ENCODE measurements at places on chromosomes 7 and 10.

DNA sequence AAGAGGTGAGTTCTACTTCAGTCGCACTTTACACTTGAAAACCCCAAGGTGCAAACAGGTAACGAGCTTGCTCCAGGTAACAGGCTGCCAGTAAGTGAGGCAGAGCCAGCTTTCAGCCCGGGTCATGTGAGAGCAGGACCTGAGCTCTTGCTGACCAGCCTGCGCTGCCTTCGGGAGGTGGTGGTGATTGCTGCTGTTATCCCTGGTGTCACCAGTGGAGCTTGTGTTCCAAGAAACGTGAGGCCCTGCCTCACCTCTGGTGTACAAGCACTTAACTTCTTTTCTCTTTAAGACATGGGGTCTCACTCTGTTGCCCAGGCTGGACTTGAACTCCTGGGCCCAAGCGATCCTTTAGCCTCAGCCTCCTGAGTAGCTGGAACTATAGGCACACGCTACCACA is 265.0 kb downstream of the CELF2 start:
- H3K4me3 ChIP-seq: no peak overlapping the region
- H3K27ac ChIP-seq: no peak overlapping the region
- DNase-seq: no peak

DNA sequence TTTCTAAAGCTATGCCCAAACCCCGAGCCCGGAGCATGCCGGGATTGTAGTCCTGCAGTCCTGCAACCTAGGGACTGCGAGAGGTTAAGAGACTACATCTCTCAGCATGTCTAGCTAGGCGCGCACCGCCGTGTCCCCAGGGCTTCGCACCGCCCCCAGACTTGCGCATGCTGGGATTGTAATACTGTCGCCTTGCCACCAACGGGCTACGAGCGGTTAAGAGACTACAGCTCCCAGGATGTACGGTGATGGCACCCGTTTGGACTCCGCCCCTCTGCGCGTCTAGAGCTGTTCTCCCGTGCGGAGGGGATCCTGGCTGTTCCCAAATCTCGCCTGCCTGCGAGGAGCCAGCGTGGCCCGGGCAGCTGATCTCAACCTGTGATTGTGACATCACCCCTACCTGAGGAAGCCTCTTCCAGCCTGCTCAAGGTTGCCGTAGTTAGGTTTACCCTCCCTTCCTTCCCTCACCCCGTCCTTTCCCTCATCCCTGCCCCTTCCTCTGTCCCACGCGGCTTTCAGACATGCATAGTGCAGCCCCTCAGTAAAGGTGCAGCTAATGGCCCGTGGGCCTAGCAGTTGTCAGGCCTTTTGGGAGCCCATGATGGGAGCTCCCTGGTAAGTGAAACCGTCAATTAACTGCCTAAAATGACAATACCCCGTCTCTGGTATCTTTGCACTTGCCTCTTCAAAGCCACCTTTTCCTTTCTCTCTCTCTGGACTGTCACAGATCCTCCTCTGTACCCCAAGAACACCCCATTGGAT is 6.3 kb upstream of the ZNF736 start:
- no peak overlapping the region for H3K27ac ChIP-seq
- H3K4me3 ChIP-seq: no peak overlapping the region
- no peaks in the 10 kb centered on the region for H3K4me1 ChIP-seq
- DNase-seq: peak; percentile 93
- no peaks in the 10 kb centered on the region for H3K36me3 ChIP-seq
- no peaks in the 10 kb centered on the region for H3K27me3 ChIP-seq

DNA sequence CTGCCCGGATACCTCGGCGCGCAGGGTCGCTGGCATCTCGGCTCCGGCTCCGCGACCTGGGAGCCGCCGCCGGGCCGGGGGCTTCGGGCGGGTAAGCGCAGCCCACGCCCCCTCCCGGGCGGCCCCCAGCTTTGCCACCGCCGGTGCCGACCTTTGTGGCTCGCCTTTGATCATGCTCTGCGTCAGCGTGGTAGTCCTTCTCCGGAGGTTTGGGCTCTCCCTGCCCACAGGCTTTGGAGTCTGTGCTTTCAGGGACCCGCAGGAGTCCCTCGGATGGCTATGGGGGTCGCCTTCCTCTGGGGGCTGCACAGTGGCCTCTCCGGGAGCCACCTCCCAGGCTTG is 7.3 kb downstream of the ATP6V1F start:
- peaks cover 16% of the 10 kb centered on the region for H3K36me3 ChIP-seq
- H3K4me1 ChIP-seq: peaks cover 39% of the 10 kb centered on the region
- DNase-seq: no peak
- H3K4me3 ChIP-seq: no peak overlapping the region
- peaks cover 27% of the 10 kb centered on the region for H3K27me3 ChIP-seq

GRCh38 chr10:97042081-97042480 is 143.7 kb downstream of the SLIT1 start:
- H3K27me3 ChIP-seq: no peaks in the 10 kb centered on the region
- H3K27ac ChIP-seq: no peak overlapping the region
- no peak overlapping the region for H3K4me3 ChIP-seq
- no peaks in the 10 kb centered on the region for H3K4me1 ChIP-seq
- DNase-seq: no peak
- no peaks in the 10 kb centered on the region for H3K36me3 ChIP-seq

GRCh38 chr7:158655507-158655906 is 49.1 kb downstream of the NCAPG2 start:
- peak overlapping the region; percentile 10 for H3K4me3 ChIP-seq
- H3K36me3 ChIP-seq: peaks cover 42% of the 10 kb centered on the region
- no peak overlapping the region for H3K27ac ChIP-seq
- H3K4me1 ChIP-seq: no peaks in the 10 kb centered on the region

GRCh38 chr10:8331896-8332729 is 277.6 kb downstream of the GATA3 start:
- peak; percentile 49 for DNase-seq
- H3K27me3 ChIP-seq: no peaks in the 10 kb centered on the region
- no peak overlapping the region for H3K27ac ChIP-seq
- no peak overlapping the region for H3K4me3 ChIP-seq

GRCh38 chr7:142188154-142188553 is 69.7 kb downstream of the PRSS58 start:
- no peaks in the 10 kb centered on the region for H3K27me3 ChIP-seq
- no peak for DNase-seq
- no peaks in the 10 kb centered on the region for H3K36me3 ChIP-seq
- no peaks in the 10 kb centered on the region for H3K4me1 ChIP-seq

DNA sequence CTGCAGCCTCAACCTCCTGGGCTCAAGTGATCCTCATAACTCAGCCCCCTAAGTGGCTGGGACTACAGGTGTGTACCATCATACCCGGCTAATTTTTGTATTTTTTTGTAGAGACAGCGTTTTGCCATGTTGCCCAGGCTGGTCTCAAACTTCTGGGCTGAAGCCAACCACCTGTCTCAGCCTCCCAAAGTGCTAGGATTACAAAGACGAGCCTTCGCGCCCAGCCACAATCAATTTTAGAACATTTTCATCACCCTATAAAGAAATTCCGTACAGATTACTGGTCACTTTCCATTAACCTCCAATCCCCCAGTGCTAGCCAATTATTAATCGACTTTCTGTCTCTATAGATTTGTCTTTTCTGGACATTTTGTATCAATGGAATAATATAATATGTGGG is 32.3 kb upstream of the PALS2 start:
- H3K4me1 ChIP-seq: no peaks in the 10 kb centered on the region
- H3K36me3 ChIP-seq: no peaks in the 10 kb centered on the region
- no peak for DNase-seq
- no peaks in the 10 kb centered on the region for H3K27me3 ChIP-seq

DNA sequence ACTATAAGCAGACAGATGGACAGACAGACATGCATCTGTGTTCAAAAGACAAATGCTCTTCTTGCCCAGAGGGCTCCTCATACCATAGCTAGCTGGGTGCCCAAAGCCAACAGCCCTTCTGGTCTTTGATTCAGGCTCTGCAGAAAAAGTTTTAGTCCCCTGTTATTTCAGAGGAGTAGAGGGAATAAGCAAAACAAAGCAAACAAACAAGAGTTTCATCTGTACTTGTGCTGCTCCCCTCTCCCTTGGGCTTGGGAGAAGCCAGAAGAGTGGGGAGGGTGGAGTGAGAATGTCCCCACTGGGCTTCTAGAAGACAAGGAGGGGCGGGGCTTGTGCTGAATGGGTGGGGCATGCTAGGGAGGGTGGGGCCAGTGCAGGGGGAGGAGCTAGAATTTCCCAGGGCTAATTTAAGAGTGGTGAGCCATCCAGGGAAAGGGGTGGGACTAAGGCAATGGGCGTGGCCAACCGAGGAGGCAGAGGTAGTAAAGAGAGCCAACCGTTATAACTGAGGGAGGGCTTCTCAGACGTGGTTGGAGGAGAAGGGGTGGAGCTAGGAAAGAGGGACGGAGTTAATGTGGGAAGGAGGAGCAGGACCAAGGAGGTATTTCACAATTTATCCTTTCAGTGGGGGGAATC is 101.2 kb upstream of the MGMT start:
- no peak overlapping the region for H3K27ac ChIP-seq
- no peak for DNase-seq
- H3K4me1 ChIP-seq: no peaks in the 10 kb centered on the region

GRCh38 chr7:123692471-123692877 is 36.8 kb downstream of the LMOD2 start:
- H3K27ac ChIP-seq: no peak overlapping the region
- DNase-seq: no peak
- H3K36me3 ChIP-seq: peaks cover 9% of the 10 kb centered on the region

DNA sequence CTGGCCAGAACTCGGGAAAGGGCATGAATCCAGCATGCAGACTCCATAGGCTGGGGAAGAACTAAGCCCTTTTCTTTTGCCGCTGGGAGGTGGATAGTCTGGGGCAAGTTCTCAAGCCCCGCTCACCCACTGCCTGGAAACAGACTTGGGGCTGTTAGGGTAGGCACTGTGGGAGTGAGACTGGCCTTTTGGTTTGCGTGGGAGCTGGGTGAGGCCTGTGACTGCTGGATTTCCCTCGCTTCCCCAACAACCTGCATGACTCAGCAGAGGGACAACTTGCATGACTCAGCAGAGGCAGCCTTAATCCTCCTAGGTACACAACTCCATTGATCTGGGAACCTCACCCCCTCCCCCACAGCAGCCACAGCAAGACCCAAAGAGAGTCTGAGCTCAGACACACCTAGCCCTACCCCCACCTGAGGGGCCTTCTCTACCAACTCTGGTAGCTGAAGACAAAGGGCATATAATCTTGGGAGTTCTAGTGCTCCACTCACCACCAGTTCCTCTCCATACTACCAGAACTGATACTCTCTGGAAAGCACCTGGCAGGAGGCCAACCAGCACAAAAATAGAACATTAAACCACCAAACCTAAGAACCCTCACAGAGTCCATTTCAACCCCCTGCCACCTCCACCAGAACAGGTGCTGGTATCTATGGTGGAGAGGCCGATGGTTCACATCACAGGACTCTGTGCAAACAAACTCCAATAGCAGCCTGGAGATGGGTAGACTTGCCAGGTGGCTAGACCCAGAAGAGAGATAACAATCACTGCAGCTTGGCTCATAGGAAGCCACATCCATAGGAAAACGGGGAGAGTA is 81.4 kb upstream of the LAMB4 start:
- H3K4me3 ChIP-seq: no peak overlapping the region
- no peaks in the 10 kb centered on the region for H3K4me1 ChIP-seq
- H3K27me3 ChIP-seq: no peaks in the 10 kb centered on the region

- peaks cover 4% of the 10 kb centered on the region for H3K4me1 ChIP-seq
- no peaks in the 10 kb centered on the region for H3K36me3 ChIP-seq
- H3K4me3 ChIP-seq: no peak overlapping the region
- H3K27me3 ChIP-seq: no peaks in the 10 kb centered on the region
These were observed 17.3 kb downstream of the ZC3HAV1 start for GRCh38 chr7:139092090-139092796.

GRCh38 chr7:888081-889024 is 12.0 kb downstream of the GET4 start:
- H3K4me1 ChIP-seq: peaks cover 14% of the 10 kb centered on the region
- DNase-seq: peak; percentile 66
- H3K27ac ChIP-seq: no peak overlapping the region
- no peak overlapping the region for H3K4me3 ChIP-seq

DNA sequence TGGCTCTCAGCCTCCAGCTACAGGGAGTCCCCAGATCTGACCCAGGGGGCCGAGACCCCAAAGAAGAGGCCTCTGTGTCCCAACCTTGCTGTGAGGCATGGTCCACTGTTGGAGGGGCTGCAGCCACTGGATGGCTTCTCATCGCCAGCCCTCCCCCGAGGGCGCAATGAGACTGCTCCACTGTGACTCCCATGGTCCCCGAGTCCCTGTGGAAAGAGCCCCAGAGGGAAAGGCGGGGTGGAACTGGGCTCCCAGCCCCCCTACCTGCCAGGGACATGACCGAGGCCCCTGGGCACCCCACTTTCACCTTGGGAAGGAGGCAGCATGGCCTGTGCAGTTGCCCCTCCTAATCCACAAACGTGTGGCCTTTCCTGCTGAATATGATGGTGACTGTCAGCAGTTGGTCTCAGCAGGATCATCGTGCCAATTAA is 33.5 kb upstream of the RET start:
- no peaks in the 10 kb centered on the region for H3K27me3 ChIP-seq
- H3K27ac ChIP-seq: no peak overlapping the region
- H3K4me3 ChIP-seq: no peak overlapping the region
- no peaks in the 10 kb centered on the region for H3K36me3 ChIP-seq
- no peaks in the 10 kb centered on the region for H3K4me1 ChIP-seq
- no peak for DNase-seq

DNA sequence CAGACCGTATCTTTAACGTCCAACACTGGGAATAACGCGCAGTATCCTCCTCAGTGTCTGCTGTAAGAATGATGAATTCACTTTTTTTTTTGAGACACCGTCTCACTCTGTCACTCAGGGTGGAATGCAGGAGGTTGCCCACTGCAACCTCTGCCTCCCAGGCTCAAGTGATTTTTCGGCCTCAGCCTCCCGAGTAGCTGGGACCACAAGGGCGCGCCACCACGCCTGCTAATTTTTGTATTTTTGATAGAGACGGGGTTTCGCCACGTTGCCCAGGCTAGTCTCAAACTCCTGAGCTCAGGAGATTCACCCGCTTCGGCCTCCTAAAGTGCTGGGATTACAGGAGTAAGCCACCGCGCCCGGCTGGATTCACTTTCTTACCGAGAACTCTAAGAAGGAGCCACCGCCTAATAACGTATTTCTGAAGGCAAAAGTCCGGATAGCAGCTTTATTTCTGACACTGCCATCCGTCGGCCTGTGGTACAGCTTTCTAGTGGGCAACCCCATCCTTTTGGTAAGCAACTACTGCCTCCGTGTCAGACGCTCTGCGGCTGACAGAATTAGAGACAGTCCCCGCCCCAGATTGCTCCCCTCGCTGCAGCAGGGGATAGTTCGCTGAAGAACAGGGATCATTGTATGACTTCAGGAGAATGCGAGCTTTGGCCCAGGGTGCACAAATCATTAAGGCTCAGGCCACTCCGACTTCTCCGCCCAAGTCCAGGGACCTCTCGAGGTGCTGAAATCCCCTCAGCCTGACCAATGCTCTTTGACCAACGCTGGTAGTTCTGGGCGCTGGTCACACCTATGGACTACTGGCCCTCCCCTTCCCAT is 662 bp downstream of the POLR3A start:
- H3K27ac ChIP-seq: no peak overlapping the region
- H3K4me3 ChIP-seq: peak overlapping the region; percentile 83
- H3K36me3 ChIP-seq: peaks cover 22% of the 10 kb centered on the region

DNA sequence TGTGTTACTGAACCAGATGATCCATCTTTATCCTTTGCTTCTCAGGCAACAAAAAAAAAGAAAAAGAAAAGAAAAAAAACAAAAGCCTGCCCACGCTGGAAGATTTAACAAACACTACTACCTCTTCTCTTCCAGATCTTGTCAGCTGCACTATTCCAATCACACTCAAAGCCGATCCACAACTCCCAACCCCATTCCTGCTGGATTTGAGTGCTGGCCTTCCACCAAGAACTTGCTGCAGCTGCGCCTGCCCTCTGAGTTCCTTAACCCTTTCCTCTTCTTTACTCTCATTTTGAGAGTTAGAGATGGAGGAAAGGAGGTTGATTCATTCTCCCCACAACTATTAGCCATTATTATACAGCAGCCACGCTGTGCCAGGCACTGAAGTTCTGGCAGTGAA is 16.0 kb upstream of the ITGA8 start:
- DNase-seq: no peak
- H3K27ac ChIP-seq: no peak overlapping the region
- no peak overlapping the region for H3K4me3 ChIP-seq
- peaks cover 3% of the 10 kb centered on the region for H3K4me1 ChIP-seq

Data from trophoblast cell (in vitro differentiated cells and primary cell).